ENCODE measurements at places on chromosomes 1 and 21.

DNA sequence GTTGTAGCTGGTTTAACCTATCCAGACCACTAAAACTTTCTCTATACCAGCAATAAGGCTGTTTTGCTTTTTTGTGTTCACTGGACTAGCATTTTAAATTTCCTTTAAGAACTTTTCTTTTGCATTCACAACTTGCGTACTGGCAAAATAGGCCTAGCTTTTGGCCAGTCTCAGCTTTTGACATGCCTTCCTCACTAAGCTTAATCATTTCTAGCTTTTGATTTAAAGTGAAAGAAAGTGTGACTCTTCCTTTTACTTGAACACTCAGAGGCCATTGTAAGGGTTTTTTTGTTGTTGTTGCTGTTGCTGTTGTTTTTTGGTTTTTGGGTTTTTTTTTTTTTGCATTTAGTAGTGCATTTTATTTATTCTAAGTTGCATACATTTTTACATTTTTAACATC is 15.2 kb downstream of the RPAP2 start:
- DNase-seq, result no peak

DNA sequence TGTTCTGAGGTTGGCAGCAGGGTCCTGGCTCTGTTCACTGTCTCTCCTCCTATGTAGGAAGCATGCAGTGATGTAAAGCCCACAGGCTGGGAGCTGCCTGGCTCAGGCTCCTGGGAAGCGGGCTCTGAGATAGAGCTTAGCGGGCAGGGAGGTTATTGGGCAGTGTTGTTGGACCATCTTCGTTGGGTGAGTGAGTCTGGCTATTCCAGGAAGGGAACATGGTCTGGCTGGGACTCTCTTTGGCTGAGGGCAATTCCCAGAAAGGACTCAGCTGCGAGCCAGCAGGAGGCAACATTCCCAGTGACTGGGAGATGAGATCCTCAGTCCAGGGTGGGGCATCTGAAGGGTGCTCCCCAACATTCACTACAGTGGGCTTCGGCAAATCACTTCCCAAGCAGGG is 96.2 kb downstream of the CCDC185 start:
- no peak for DNase-seq

DNA sequence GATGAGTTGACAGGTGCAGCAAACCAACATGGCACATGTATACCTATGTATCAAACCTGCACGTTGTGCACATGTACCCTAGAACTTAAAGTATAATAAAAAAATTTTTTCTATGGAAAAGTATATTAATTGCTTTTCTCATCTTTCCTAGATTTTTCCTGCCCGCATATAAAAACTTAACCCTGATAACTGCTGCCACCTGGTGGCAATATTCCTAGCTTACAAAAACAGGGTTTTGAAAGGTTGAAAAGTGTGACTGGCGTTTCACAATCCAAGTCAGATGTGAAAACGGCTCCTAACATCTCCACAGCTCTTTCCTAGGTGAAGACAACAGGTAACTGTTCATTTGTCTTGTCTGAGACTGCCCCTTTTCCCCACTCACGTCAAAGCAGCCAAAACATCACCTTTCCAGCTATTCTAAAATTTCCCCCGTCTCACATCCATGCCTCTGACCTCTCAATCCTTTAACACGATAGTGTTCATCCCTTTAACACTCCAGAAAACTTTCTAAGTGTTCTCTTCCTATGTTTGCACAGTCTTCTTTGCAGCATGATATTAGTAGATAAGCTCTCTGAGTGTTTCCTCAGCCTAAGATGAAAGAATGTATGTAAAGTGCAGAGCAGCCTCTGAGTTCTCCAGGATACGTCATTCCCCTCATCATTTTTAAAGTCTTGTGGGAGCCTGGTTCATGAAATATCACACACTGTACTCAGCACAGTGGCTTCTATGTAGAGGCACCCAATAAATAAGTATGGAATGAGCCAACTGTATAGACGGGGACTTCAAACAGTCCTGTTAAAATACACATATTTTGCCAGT is 27.5 kb downstream of the OVGP1 start:
- DNase-seq, result peak; percentile 10

DNA sequence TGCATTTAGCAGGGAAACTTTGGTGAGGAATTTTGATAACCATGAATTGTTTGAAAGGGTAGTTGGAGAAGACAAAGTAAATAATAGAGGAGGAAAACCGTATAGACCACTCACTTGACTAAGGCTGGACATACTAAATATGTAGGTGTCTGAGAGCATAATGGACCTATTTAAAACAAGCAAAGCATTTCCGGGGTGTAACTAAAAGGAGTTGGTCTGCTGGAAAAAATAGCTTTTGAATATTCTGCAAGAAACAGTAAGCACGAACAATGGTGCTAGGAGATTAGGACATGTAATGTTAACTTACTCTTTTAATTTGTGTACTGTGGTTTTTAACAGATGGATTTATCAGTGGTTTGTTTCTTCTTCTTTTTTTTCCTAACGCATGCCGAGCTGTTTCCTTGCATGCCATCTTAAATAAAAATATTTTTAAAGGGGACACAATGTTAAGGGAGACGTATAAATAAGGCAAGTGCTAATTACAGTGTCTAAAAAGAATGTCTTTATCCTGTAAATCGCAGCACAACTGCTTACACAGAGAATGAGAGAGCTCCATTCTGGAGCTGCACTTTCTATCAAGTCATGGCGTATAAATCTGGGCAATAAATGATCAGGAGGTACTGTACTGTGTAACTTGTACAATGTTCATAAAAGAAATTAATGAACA is 492.1 kb downstream of the LMO4 start:
- no peak for DNase-seq

DNA sequence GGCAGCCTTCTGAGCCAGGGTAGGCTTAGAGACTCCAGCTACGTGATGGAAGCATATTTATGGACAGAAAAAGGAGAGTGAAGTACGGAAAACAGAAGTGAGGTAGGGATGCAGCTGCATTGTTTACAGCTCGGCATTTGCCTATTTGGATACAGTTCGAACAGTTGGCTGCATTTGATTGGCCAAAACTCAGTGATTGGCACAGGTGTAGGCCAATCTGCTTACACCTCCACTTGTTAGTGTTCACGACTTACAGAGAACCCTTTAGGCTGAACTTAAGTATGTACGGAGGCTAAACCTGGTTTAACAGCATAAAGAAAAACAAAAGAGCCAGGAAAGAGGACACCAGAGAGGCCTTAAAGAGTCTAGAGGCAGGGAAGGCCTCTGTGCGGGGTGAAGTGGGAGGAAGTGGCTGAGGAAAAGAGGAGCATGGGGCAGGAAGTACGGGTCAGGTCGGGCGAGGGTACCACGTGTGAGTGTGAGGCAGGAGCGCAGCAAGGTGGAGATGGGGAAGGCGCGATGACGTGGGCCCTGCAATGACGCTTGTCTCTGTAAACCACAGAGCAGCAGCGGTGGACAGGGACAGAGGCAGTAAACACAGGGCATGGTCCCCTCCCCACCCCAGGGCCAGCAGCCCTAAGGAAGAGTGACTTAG is 32.0 kb downstream of the RSPH1 start:
- peak; percentile 73 for DNase-seq

DNA sequence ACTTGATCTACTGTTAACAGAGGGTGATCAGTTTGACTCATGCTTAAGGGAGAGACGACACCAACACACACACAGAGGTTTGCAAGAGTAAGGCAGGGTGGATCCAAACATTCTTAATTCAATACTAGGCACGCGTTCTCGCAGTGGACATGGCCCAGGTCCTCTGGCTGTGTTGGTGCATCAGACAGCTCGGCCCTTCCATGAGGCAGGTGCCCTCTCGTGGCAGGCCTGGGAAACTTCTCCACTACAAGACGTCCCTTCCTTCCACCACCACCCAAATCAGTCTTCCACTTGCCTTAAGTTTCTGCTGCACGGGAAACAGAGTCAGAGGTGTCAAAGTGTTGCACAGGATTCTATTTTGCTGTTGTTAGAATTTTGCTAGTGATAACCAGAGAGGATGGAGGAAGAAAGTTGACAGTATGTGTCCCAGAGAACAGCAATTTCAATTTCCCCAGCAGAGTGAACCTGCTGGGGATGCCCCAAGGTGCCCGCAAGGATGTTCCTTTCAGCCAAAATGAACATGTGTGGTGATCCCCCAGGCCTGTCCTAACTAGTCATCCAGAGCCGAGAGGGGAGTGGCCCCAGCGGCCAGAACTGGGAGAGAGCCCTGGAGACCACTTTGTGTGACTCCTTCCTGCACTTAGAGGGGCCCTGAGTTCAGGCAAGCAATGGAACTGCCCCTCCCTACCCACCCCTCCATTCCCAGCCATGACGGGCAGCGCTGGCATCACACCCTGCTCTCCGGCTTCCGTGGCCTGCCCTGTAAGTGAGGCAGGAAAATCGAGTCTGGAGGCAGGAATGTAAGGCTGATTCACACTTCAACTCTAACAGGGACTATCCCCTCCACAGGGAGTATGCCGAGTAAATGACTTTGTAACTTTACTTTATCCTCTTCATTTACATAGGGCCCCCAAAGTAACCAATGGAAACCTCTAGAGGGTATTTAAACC is 34.8 kb downstream of the MX1 start:
- DNase-seq, result peak; percentile 63

DNA sequence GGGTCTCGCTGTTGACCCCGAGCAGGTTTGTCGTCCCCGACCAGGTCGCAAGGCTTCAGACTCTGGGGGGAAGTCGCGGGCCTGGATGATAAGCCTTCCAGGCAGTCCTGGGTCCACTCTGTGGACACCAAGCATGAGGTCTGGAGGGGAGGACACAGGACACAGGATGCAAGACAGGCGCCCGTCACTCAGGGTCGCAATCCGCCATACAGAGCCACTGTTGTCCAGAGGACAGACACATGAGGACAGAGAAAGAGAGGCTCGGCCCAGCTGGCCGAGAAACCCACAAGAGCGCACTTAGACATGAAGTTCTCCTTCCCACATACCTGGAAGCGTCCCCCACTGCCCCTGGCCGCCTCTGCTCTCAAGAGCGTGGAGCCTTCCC is 4.8 kb upstream of the FOXD2 start:
- DNase-seq, result no peak

GRCh38 chr1:151828921-151829320 is 2.7 kb downstream of the RORC start:
- DNase-seq, result no peak

Measured in CD4-positive, alpha-beta T cell treated with Interferon alpha-2 for 1 hour (primary cell).